Aortic smooth muscle cell (primary cell): ENCODE measurements at places on chromosomes 11 and 22. TPM values are rescaled to one million over a fixed set of nuclear protein-coding genes. Genes with fewer than 3 reads are reported as not detected.

CBX7 gene
- 6.2 and 8.2 TPM in 2 replicates for total RNA-seq

TESMIN gene
- total RNA-seq, result 0.13 and 0.75 TPM in 2 replicates

SMCO4 gene
- total RNA-seq, result 8.5 and 9.3 TPM in 2 replicates

NDUFV1 gene
- total RNA-seq, result 164 and 209 TPM in 2 replicates

HINFP gene
- total RNA-seq, result 12.4 and 12.9 TPM in 2 replicates

MRTFA gene
- total RNA-seq, result 17.4 and 19.5 TPM in 2 replicates

RASL10A gene
- 0.25 TPM in 1 of 2 replicates, not detected in the other for total RNA-seq

TRIM29 gene
- 0.13 TPM in 1 of 2 replicates, not detected in the other for total RNA-seq

CRYBB2 gene
- total RNA-seq, result not detected in 2 replicates

PGM2L1 gene
- total RNA-seq, result 4.5 and 7.0 TPM in 2 replicates

OR10G6 gene
- total RNA-seq, result not detected in 2 replicates

PRRG4 gene
- 0.06 and 0.13 TPM in 2 replicates for total RNA-seq

PLAAT2 gene
- not detected in 2 replicates for total RNA-seq

TMEM86A gene
- total RNA-seq, result 0.12 and 0.66 TPM in 2 replicates

SLC17A6 gene
- total RNA-seq, result not detected in 2 replicates

DMC1 gene
- 3.2 and 3.4 TPM in 2 replicates for total RNA-seq

BTBD18 gene
- total RNA-seq, result not detected in 2 replicates

KDM4E gene
- not detected in 2 replicates for total RNA-seq

CCDC89 gene
- total RNA-seq, result 5.8 and 6.0 TPM in 2 replicates

CHRDL2 gene
- total RNA-seq, result not detected in 2 replicates

KIRREL3 gene
- not detected in 2 replicates for total RNA-seq

OR8H2 gene
- total RNA-seq, result not detected in 2 replicates

IRAG1 gene
- total RNA-seq, result 25.0 and 73.2 TPM in 2 replicates

SHISA8 gene
- total RNA-seq, result not detected in 2 replicates

KLHL35 gene
- 3.9 and 4.5 TPM in 2 replicates for total RNA-seq

RAB1B gene
- 93.0 and 102 TPM in 2 replicates for total RNA-seq

OR8D1 gene
- not detected in 2 replicates for total RNA-seq
